ENCODE measurements at places on chromosomes 13 and 19. TPM values are rescaled to one million over a fixed set of nuclear protein-coding genes. Genes with fewer than 3 reads are reported as not detected.

LGALS7B gene
- not detected for total RNA-seq

CBLC gene
- not detected for total RNA-seq

GRCh38 chr19:46442808-46443450, 14.2 kb upstream of the PNMA8C start:
- DNase-seq: no peak

- no peak for DNase-seq
These were observed at the start of gene BRSK1 for GRCh38 chr19:55283548-55284377. BRSK1 (plus strand) TSS chr19:55283997; CDS start chr19:55284443, 446 bp downstream.

MCEMP1 gene
- 0.48 TPM for total RNA-seq

GRCh38 chr13:22735011-22735995, 445.5 kb upstream of the SGCG start:
- no peak for DNase-seq

- DNase-seq: no peak
These were observed 15.3 kb downstream of the TNFSF14 start for GRCh38 chr19:6654347-6655310.

DNA sequence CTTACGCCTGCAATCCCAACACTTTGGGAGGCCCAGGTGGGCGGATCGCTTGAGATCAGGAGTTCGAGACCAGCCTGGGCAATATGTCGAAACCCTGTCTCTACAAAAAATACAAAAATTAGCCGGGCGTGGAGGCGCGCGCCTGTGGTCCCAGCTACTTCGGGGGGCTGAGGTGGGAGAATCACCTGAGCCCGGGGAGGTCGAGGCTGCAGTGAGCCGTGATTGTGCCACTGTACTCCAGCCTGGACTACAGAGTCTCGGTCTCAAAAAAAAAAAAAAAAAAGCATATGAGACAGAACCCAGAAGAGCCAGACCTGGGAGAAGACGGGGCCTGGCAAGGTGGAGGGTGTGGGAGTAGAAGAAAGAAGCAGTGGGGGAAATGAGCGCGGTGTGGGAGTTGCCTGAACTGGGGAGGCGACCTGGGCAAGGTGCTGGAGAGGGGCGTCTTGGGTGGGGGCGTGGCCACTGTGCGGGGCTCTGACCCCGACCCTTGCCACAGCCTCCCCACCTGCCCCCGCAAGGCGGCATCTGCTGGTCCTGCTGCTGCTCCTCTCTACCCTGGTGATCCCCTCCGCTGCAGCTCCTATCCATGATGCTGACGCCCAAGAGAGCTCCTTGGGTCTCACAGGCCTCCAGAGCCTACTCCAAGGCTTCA, 533 bp downstream of the DKKL1 start:
- no peak for DNase-seq

GRCh38 chr13:95463531-95463930, 89.0 kb upstream of the CLDN10 start:
- DNase-seq: no peak

GRCh38 chr19:51194527-51195315, 30.2 kb upstream of the CD33 start:
- DNase-seq: peak; percentile 30

DNA sequence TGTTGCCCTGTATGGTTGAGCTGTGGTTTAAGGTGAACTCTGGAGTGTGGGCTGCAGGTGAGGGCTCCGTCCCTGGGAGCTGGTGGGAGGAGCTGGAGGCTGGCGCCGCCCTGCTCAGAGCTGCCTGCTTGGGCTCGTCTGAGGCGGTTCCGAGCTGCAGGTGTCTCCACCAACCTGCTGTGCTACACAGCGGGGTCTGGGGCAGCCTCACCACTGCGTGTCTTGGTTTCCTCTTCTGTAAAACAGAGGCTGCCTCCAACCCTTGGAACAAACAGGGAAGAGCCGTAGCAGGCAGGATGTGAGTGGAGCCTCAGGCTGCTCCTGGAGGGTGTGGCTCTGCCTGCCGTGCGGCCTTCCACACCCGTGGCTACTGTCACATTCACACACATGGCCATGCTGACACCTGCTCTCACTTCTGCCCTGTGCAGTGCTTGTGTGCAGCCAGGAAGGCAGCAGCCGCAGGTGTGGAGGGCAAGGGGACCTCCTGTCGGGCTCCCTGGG, 21.4 kb downstream of the NAXD start:
- no peak for DNase-seq

- no peak for DNase-seq
These were observed 22.8 kb upstream of the GAS6 start for GRCh38 chr13:113886561-113887112.

DNA sequence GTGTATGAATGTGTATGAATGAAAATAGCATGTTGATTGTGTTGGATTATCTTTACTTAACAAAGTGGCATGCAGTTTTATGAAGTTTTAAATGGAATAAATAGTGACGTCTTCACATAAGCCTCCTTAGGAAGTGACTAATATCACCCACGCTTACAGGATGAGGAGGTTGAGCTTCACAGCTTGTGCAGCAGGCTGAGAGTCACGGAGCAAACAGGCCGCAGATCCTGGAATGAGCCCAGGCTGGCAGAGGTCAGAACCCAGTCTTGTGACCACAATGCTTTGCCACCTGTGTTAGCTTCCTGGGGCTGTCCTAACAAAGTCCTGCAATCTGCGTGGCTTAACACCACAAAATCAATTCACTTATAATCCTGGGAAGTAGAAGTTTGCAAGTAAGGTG, 20.8 kb downstream of the LAIR2 start:
- DNase-seq: peak; percentile 71

DNA sequence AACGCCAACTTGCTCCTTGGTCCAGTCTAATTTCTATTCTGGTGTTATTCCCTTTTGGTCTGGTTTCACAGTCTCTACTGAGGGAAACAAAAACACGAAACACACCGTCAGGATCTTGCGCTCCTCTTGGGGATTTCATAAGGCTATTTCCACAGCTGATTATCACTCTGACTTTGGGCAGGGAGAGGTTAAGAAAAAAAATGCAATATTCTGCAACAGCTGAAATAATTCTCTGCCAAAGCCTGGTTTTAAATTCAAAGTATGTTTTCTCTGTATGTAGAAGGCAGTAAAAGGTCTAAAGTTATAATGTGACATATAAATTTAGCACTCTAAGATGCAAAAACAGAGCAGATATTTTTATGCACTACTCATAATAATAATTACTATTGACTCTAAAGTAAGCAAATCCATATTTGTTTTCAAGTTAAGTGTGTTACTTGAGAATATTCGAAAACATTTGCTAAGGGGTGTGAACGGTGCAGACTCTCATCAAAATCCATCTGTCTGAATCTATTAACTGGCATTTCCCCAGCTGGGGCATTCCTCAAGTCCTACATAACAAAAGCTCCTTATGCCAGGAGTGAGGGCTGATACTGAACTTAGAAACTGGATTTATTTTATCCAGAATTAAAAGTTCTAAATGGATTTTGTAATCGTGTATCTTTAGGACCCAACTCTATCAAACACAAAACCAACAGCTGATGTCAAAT, 38.4 kb upstream of the STARD13 start:
- DNase-seq: no peak

NTN5 gene
- total RNA-seq: not detected

DNA sequence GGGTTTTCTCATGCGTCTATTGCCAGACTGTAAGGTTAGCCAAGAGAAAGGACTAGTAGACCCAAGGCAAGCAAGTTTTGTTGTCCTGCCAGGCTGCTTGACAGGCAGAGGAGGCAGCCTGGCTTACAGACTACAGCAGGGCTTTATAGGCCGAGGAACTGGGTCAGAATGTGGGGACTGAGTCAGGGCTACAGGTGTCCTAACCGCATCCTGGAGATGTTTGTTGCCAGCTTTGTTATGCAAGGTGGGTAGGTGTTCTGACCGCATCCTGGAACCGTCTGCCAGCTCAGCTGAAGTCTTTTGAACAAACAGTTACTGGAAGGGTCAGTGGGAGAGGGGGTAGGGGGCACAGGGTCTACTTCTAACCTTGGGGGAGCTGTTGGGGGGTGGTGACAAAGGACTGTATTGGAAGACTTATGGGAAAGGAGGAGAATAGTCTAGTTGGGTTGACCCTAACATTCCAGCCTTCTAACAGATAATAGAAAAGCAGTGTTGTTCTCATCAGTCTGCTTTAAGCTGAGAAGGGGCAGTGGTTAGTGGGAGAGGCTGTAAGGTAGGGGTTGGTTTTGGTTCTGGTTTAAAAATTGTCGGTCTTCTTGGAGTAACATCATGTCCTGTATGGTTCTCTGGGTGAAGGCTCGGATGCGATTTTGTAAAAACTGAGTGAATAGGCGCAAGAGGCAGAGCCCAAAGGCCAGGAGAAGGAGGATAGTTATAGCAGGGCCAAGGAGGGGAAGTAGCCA, 913.8 kb upstream of the SLITRK5 start:
- DNase-seq: no peak

GRCh38 chr13:72677431-72677830, 50.0 kb downstream of the MZT1 start:
- no peak for DNase-seq
